T-helper 17 cell (primary cell): ENCODE measurements at places on chromosomes 1 and 21. TPM values are rescaled to one million over a fixed set of nuclear protein-coding genes. Genes with fewer than 3 reads are reported as not detected.

The ATP1A4 gene
- 0.27 TPM for total RNA-seq

The ZNF593OS gene
- not detected for total RNA-seq

The DNAH14 gene
- not detected for total RNA-seq

The IFFO2 gene
- 119 TPM for total RNA-seq

The IL19 gene
- not detected for total RNA-seq
